Vagina (tissue), 2 donors: ENCODE measurements at places on chromosomes 1 and 21. TPM values are rescaled to one million over a fixed set of nuclear protein-coding genes. Genes with fewer than 3 reads are reported as not detected.

DNA sequence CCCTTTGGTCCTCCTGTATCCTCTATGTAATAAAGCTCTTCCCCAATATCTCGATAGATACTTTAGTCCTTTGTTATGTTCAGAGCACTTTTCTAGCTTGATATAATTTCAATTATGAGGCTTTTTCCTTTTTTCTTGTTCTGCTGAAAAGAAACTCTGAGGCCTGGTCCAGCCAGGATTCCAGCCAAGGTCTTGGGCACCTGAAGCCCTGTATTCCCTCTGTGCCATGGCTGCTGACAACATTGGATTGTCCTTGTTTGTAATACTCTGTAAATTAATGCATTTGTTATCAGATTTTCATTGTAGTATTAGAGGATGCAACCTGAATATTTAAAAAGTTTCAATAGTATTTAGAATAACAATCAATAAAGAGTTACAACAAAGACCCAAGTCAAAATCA is 67.9 kb upstream of the ADAMTS5 start:
- no peak for DNase-seq

DNA sequence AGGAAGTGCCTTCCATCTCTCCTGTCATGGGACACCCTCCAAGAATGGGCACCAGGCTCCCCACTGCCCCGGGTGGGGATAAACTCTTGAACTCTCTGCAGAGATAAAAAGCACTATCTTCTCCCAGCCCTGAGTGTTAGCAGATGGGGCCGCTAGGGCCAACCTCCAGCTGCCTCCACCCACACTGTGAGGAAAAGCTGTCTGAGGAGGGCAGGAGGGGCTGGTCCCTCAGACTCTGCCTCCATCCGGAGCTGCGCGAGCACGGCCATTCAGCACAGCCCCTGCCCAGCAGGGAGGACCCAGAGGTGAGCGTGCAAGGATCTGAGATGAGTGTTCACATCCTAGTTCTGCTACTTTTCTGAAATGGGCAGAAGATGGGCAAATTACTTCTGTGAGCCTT is 51.8 kb upstream of the TRABD2B start:
- no peak for DNase-seq

- no peak for DNase-seq
These were observed 49.7 kb downstream of the IVNS1ABP start for GRCh38 chr1:185267301-185267700.

Gene VWA5B1
- not detected for total RNA-seq

Gene KRTAP10-7
- not detected for total RNA-seq

DNA sequence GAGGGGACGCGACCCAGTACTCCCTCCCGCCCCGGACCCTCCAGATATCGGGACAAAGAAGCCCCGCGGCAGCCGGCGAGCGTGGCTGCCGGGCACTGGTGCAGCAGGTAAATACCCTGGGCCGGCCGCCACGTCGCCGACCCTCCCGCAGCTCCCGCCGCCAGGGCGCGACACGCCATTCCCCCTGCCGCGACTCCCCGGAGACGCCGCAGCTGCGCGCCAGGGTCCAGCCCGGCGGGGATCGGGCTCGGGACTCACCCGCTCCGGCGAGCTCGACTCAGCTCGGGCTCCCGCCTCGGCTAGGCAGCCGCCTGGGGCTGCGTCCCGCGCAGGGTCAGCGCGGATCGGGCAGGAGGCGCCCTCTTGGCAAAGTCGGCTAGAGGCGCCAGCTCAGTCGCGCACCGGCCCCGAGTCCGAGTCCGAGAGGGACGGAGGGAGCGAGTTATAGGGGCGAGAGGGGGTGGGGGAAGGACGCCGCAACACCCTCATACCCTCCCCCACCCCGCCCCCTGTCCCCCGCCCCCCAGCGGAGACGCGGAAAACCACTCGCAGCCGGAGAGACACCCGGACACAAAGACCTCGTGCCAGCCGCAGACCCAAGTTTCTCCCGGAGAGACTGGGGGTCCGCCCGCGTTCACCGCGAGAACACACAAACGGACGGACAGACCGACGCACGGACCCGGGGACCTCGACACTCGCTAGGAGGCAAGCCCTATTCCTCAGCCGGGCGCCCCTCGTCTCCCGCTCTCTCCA is 985 bp downstream of the SYT6 start:
- no peak for DNase-seq

Gene FCGR3A
- total RNA-seq, result 14.2 TPM

GRCh38 chr1:6971699-6972098 is 186.4 kb downstream of the CAMTA1 start:
- DNase-seq, result no peak

Gene AGO4
- total RNA-seq, result 18.4 TPM

DNA sequence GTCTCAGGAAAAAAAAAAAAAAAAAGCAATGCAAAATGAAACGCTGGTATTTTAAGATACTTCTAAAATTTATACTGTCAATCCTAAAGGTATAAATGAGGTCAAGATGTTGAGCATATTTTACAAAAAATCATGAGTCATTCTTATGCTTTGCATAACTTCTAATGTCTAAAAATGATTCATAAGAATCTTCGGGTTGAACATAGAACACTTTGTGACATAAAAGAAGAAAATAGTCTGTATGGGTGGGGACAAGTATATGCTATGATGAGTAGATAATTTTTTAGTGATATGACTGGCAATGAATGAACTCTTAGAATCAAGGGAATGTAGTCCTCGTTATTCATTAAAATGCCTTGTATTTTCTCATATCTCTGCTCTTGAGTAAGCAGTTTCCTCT is 416.9 kb upstream of the USP24 start:
- DNase-seq, result no peak

Gene ZFP69B
- total RNA-seq, result 1.2 TPM
